ENCODE measurements at places on chromosomes 12 and 14.

GRCh38 chr14:103839579-103839978, 7.8 kb downstream of the PPP1R13B start:
- DNase-seq = no peak

DNA sequence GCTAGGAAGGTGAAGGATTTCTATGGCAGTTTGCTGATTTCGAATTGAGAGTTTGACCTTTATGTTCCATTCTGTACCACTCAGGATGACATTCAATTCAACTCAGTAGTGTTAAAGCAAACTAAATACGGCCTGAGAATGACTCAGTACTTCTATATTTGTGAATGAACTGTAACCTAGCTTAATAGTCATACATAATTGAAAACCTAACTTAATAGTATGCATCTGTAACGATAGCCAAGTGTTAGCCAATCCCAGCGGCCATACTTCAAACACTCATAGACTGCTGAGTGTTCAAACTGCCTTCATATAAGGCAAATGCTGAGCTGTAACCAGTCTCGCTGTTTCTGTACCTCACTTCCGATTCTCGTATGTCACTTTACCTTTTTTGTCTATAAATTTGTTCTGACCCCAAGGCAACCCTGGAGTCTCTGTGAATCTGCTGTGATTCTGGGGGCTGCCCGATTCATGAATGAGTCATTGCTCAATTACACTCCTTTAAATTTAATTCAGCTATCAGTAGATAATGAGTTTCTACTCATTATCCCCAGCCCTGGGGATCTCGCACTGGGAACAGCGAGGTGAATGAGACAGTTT, 98.5 kb upstream of the SLC24A4 start:
- DNase-seq = no peak

GRCh38 chr12:77401770-77402081, 336.4 kb upstream of the E2F7 start:
- DNase-seq = no peak

GRCh38 chr12:127257366-127257935, 1009.5 kb upstream of the TMEM132C start:
- DNase-seq = no peak

DNA sequence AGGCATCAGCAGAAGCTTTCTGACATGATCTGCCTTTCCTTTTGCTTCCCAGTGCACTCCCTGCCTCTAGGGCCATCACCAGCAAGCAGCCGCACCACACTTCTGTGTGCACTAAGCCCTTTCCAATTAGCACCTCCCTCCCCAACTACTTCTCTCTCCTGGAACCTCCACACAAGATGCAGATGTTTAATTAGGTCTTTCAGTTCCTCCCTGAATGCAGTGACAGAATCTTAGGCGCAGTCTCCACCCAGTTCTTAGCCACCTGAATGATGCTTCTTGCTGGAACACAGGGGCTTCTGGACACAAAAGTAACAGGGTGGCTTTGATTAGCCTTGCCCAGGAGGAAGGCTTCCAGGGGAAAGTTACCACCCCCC, 32.9 kb downstream of the NIN start:
- no peak for DNase-seq

All from stimulated activated CD4-positive, alpha-beta T cell treated with anti-CD3 and anti-CD28 coated beads, Interleukin-12 subunit alpha, Interleukin-12 subunit beta, amount 100 ng/mL, for 24 hours (primary cell).